ENCODE measurements at places on chromosomes 5 and 9.

DNA sequence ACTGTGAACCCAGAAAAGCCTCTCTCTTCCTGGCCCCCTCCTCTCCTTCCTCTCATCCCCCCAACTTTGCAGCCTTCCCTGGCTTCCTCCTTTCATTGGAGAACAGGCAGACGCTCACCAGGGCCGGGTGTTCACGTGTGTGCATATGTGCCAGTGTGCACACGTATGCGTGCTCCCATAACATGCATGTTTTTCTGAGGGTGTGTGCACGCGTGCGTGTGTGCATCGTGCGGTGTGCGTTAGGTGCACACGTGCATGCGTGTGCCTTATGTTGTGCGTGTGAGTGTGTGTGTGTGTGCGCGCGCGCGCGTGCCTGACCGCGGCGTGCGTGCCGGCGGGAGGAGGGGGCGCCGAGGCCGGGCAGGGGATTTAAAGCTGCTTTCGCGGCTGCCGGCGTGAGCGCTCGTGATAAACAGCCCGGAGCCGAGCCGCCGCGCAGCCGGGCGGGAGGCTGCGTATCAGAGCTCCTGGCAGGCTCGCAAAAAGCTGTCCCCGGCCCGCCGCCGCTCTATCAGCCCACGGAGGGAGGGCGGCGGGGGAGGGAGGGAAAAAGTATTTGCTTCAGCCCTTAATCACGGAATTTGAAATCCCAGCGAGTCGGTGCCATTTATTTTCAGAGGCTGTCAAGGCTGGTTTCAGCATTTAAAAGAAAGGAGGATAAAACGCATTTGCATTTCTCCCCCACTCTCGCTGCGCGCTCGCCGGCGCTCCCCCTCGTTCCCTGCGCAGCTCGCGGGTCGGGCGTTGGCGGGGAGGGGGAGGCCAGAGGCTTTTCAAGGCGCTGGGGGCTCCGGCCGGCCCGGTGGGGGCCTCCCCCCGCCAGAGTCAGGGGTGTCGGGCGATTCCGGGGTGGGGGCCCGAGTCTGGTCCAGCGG is 183.9 kb downstream of the C9orf50 start:
- DNase-seq = no peak

GRCh38 chr9:2674141-2674824 is 43.0 kb upstream of the KCNV2 start:
- no peak for DNase-seq

DNA sequence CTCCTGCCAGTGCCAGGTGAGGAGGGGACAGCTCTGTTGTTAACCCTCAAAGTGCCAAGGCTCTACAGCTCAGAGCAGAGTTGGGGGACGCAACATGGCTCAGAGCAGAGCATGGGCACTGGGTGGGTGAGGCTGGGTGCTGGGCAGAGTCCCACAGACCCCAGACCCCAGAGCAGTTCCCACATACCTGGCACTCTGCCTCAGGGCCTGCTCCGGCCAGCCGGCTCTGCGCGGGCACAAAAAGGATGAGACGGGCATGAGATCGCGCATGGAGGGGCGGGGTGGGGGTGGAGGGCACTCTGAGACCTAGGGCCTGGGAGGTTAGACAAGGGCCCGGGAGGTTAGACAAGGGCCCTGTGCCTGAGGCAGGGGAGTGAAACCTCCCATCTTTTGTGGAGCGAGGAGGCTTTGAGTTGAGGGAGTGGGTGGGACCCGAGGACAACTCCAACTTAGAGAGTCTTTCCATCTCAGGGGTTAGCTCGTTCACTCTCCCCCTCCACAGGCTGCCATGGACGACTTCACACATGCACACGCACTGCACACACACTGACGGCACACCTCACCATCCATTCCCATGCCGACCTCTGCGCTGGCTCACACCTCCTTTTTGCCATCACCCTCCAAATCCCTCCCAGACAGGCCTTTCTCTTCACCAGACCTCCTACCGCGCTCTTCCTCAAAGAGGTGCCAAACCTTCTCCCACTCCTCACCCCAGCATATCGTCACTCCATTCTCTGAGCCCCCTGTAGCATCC is 22.0 kb downstream of the PCDH1 start:
- DNase-seq = no peak

GRCh38 chr5:171221916-171222315 is 87.1 kb upstream of the TLX3 start:
- DNase-seq = no peak

GRCh38 chr9:2676466-2676865 is 40.8 kb upstream of the KCNV2 start:
- DNase-seq = no peak

Data from HL-60 (cell line).